Fibroblast of lung (primary cell): ENCODE measurements at places on chromosomes 12 and 14. TPM values are rescaled to one million over a fixed set of nuclear protein-coding genes. Genes with fewer than 3 reads are reported as not detected.

The SIX6 gene
- not detected in 2 replicates for total RNA-seq

The POC1B gene
- total RNA-seq, result 16.7 and 18.0 TPM in 2 replicates

The CLEC1B gene
- not detected in 2 replicates for total RNA-seq

The FOXG1 gene
- not detected in 2 replicates for total RNA-seq

The SYT1 gene
- 0.51 and 2.1 TPM in 2 replicates for total RNA-seq

The SH2B3 gene
- total RNA-seq, result 7.4 and 18.0 TPM in 2 replicates
